H4 (cell line): ENCODE measurements at places on chromosomes 5 and 9. TPM values are rescaled to one million over a fixed set of nuclear protein-coding genes. Genes with fewer than 3 reads are reported as not detected.

GRCh38 chr5:141040093-141040770, 10.9 kb upstream of the PCDHB1 start:
- DNase-seq, result peak; percentile 62

GRCh38 chr9:78118742-78119473, 87.3 kb upstream of the GNAQ start:
- no peak for DNase-seq

DNA sequence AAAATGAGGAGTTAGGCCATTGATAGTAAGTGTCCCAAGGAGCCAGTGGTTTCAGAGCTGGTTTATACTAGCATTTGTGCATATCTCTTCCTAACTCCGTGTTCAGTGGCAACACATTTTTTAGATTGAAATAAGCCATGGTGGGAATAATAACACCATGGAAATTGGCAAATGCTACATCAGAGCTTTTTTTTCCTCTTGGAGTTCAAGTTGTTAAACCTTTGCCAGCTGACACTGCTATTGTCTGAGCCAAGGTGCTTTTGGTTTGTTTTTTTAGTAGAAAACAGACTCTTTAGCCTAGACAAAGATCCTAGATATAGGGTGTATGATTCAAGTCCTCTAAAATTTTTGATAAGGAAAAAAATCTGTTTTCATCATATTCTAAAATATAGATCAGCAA, 2.8 kb downstream of the ACO1 start:
- no peak for DNase-seq

GRCh38 chr5:80919678-80920196, 40.4 kb upstream of the RASGRF2 start:
- no peak for DNase-seq

GRCh38 chr5:76789991-76790581, 28.7 kb upstream of the F2RL1 start:
- DNase-seq, result no peak

GRCh38 chr9:131841765-131842318, 102.0 kb upstream of the RAPGEF1 start:
- DNase-seq, result no peak

- no peak for DNase-seq
Measured at GRCh38 chr5:77743181-77743580, 33.0 kb downstream of the TBCA start.

- DNase-seq, result no peak
Measured at GRCh38 chr5:33475706-33476105, 34.9 kb downstream of the TARS1 start.

GRCh38 chr9:69602773-69603172, 69.4 kb downstream of the APBA1 start:
- DNase-seq, result no peak

DNA sequence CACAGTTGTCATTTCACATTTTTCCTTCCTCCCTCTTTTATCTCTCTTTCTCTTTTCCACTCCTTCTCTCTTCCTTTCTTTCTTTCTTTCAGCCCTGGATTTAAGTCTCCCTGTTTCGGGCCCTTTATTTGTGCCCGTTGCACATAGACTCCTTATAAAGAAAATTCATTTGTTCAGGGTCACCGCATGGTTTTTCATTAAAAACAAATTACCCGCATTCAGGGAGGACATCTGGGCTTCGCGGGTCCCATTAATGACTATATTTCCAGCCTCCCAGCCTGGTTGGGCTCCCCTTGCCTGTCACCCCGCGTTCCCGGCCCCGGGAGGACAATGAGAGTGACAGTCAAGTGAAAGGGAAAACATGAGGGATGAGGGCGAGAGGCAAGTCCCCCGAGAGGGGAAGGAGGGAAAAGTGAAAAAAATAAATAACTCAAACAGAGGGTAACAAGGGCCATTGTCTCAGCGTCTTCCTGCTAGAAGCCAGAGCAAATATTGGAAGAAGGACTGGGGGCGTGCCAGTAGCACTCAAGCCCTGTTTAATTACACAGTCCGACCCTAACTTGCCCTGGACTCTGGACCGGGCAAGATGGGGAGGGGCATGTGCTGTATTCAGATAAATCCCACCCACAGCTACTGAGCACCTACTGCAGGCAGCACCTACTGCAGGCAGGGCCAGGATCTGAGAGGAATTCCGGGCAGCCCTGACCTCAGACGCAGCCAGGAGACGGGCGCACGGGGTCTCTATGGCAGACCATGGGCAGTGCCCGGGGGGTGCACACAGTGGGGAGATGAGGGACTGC, 166.2 kb downstream of the PAX5 start:
- no peak for DNase-seq

DNA sequence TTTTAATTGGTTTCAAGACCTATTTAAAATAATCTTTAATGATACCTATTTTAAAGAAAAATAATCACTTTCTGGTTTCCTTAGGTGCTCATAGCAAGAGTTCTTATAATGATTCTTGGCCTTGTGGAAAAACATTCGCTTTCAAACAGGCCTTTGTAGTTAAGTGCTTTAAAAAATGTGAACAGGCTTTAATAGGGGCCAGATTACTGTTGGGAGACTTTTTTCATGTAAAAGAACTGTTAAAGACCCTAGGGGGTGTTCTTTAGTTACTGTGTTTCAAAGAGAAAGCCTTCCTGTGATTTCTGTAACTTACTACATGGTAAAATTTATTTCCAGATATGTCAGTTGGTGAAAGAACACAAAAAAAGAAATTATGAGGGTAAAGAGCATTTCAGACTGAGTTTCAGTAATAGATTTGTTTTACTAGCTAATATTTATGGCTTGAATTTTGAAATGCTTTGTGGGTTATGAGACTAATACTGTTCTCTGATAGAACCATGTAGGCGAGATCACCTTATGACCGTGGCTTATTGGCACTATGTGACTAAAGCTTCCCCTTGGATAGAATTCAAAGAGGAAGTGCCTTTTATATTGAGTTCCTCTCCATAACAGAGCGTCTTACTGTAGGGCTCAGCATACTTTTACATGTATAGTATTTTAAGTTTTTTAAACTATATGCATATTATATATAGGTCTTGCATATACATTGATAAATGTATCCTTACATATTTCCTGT, 70.7 kb downstream of the CSNK1G3 start:
- no peak for DNase-seq

DNA sequence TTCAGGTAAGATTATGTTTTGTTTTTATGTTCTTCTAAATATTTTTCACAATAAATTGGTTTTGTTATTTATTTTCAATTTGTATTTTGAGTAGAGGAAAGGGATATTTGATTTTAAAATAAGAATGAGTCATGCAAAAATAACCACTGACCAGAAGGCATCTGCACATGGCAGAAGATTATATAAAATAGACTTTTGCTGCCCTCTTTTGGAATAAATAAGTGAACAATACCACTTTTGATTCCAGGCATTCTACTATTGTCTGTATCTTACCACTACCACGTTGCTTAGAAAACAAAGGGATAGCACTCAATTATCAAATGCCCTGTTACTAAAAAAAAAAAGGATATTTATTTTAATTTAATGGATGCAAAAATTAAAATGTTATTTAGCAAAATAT, 227.3 kb upstream of the ITGA1 start:
- DNase-seq, result peak; percentile 31

- DNase-seq, result peak; percentile 84
Measured at GRCh38 chr9:124810663-124811355, 33.9 kb downstream of the OLFML2A start.

GRCh38 chr5:61635271-61635670, 303.2 kb downstream of the ZSWIM6 start:
- DNase-seq, result no peak

DNA sequence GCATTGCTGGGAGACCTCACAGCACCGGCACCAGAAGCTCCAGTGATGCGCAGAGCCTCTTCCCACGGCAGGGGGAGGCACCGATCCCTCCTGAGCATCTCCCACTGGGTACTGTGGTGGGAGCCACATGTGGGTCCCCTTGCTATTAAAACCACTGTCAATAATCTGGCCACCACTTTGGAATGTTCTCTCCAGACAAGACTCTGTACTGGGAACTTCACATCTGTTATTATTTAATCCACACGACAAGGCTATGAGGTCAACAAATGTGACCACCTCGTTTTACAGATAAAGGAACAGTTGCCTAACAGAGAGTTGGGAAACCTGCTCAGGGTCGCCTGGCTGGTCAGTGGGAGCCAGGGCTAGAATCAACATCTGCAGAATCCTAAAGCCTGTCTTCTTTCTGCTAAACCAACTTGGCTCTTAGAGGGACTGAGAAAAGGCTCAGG, 72.7 kb downstream of the EPB41L4B start:
- no peak for DNase-seq

DNA sequence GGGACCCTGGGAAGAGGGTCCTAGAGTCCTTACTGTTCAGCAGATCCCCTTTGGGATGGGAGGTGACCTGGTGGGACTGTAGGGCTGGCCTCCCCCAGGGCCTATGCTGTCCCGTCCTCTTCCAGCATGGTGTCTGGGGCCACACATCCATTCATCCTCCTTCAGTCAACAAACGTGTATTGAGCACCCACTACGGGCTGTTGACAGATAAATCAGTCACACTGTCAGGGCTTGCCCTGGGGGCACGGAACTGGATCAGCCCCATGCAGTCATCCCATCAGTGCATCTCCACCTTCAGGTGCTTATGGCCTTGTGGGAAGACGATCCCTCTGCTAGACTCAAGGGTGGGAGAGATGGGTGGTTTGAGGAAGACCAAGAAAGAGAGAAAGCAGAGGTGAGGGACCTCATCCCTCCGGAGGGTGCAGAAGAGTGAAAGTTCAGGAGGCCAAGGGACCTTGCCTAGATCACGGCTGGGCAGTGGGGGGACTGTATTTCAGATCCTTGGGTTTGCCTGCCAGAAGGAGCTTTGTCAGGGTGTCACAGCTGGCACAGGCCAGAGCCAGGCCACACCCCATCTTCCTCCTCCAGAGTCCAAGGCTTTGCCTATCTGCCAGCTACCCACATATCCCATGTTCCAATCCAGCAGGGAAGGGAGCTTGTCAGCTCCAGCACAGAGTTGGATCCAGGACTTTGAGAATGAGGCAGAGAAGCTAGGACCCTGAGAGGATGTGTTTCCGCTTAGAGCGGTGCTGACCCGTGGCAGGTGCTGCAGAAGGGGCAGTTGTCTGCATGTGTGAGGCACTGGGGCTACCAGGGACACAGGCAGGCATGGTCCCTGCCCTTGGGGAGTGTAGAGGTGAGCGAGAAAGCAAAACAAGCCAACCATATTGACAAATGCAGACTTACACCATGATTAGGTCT, 30.5 kb downstream of the COL27A1 start:
- no peak for DNase-seq

DNA sequence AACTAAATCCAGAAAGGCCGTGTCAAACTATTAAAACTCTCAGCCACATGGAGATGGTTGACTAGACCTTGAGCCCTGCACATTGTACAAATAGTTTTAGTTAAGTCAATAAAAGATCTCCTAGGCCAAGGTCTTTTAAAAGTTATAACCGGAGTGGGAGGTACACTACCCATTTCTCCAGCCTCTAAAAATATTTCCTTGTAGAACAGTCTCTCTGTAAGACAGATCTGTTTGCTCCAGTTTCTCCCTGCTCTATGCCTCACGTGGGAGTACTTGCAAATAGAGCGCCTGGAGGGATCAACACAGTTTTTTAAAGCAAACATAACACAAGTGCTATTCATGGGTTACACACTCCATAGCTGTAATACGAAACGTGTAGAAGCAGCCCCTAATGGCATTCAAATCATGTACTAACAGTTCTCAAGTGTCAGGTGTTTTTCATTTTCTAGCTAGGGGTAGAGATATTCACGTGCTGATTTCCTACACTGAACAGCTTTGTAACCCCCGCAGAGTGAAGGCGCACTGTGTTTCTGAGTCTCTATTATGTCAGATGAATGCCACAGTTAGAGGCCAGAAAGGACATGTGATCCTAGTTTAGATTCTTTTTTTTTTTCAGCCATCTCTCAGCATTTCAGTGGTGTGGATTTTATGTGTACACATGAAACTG, 703.4 kb upstream of the GRAMD2B start:
- no peak for DNase-seq

DNA sequence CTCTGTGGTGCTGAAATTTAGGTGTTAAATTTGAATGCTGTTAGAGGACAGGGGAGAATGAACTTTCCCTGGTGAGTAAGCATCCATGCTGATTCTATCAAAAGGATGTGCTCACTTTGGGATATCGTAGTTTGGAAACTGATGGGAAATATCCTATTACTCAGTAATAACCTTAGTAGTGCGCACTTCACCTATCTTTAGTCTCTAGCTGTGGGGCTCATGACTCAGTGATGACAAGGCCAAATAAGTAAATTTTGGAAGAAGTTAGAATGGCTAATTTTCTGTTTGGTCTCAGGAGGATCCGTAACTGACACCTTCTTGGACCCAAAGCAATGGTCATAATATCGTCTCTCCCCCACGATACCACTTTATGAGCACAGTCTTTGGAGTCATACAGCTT, 448.4 kb downstream of the PSAT1 start:
- DNase-seq, result no peak

GRCh38 chr5:53406630-53407316, 73.7 kb upstream of the FST start:
- DNase-seq, result peak; percentile 90

- DNase-seq, result no peak
Measured at GRCh38 chr5:134576386-134577021, 51.0 kb downstream of the JADE2 start.

GRCh38 chr9:137763271-137763955, 114.2 kb upstream of the CACNA1B start:
- no peak for DNase-seq

DNA sequence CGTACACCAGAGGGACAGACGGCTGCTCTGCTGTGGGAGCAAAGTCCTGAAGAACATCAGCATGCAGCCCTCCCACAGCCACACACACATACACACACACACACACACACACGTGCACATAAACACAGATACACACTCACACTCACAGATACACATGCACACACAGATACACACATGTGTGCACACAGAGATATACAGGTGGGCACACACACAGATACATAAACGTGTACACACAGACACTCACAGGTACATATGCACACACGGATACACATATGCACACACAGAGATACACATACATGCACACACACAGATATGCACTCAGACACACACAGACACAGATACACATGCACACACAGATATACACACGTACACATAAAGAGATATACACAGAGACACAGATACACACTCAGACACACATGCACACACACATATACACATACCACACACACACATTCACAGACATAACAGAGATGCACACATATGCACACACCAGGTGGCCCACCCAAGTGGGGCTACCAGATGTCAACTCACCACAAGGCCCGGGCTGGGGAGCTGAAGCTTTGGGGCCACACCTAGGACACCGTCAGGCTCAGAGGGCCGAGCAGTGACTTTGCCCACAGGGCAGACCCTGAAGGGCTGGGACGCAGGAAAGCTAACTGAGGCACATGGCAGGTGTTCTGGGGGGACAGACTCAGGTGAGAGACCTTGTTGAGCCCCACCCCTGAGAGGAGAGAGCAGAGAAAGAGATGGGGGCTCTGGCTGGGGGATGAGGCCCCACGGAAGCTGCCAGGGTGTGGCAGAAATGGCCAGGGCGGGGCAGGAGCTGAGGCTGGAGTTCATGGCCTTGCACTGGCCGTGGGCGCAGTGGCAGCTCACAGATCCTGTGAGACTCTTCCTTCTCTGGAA, 148.6 kb upstream of the PPP1R26 start:
- no peak for DNase-seq

The TNC gene
- 45.0 and 45.9 TPM in 2 replicates for total RNA-seq

The NSG2 gene
- total RNA-seq, result not detected in 2 replicates

The CEL gene
- 0.06 and 0.14 TPM in 2 replicates for total RNA-seq

The TAF11L10 gene
- total RNA-seq, result not detected in 2 replicates

The ANKDD1B gene
- total RNA-seq, result not detected in 2 replicates

The WDR36 gene
- total RNA-seq, result 41.3 and 44.5 TPM in 2 replicates

The SH3RF2 gene
- total RNA-seq, result 1.6 and 3.0 TPM in 2 replicates

The CD14 gene
- not detected in 2 replicates for total RNA-seq

The CDH10 gene
- 2.5 TPM in 2 replicates for total RNA-seq

The CRHBP gene
- not detected in 2 replicates for total RNA-seq

The RAB3C gene
- not detected in 2 replicates for total RNA-seq

The FCN1 gene
- total RNA-seq, result not detected in 2 replicates

The PARP8 gene
- 5.7 and 12.8 TPM in 2 replicates for total RNA-seq

The DCAF12 gene
- 30.2 and 38.8 TPM in 2 replicates for total RNA-seq
